T-helper 17 cell (primary cell): ENCODE measurements at places on chromosomes 6 and 20.
A peak's percentile ranks its signal among the peaks of the same experiment; 100 is the strongest.

- no peak for DNase-seq
Measured at GRCh38 chr6:35354361-35355135, 12.2 kb downstream of the PPARD start.

GRCh38 chr6:111732390-111732789 is 126.7 kb upstream of the TRAF3IP2 start:
- DNase-seq = no peak

- no peak for DNase-seq
Measured at GRCh38 chr6:106477790-106478189, 117.3 kb downstream of the CRYBG1 start.

- no peak for DNase-seq
Measured at GRCh38 chr6:81376745-81377144, 375.7 kb downstream of the TENT5A start.

DNA sequence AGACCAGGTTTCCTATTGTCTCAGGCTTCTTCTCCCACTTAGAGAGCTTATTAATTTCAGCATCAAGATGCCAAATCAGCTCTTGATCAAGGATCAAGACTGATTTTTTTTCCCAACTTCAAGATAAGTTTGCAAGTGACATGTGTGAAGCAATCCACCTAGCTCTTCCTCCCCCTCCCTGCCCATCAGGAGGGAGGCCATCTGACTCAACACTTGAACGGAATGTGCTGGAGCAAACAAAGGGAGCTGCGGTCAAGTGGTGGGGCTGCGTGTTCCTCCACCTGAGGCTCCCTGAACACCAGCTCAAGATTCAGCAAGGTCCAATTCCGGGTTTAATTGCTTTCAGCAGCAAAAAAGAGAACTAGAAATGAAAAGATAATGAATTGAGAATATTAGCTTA is 38.7 kb downstream of the TTI1 start:
- no peak for DNase-seq

DNA sequence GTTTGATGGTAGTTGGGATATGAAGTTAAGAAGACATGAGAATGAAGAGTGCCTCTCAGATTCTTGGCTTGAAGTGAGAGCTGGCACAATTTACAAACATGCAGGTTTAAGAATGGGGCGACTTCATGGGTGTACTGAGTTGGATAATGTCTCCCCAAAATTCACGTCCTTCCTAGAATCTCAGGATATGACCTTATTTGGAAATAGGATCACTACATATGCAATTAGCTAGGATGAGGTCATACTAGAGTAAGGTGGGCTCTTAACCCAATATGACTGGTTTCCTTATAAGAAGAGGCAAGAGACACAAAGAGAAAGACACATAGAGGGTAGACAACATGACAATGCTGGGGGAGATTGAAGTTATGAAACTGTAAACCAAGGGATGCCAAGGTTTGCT is 5.2 kb downstream of the PKIB start:
- no peak for DNase-seq

DNA sequence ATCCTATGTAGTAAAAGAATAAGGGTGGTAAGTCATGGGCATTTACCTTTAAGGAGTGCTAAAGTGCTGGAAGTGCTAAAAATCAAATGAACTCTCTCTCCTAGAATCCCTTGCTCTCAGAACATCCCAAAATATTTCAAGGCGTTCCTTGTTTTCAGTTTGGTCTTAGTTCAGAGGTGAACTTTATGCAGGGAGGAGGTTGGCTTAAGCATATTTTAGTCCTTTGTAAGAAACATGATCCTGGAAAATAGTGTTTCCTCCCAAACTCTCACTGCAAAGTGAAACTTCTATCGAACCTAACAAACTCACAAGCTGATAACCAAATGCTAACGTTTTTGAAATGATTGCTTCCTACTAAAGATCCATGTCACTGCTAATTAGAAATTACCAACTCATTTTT is 231.4 kb downstream of the FOXC1 start:
- no peak for DNase-seq

GRCh38 chr6:167691533-167692312 is 135.0 kb upstream of the AFDN start:
- DNase-seq = no peak

DNA sequence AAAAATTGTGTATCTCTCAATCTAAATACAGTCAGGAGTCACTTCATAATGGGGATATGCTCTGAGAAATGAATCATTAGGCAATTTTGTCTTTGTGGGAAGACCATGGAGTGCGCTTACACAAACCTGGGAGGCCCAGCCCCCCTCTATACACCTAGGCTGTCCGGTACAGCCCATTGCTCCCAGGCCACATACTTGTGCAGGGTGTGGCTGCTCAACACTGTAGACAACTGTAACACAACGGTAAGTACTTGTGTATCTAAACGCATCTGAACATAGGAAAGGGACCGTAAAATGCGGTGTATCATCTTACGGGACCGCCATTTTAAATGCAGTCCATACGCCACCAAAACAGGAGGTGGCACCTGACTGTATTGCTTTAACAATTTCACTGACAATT is 58.0 kb upstream of the FRMD1 start:
- DNase-seq = no peak

GRCh38 chr6:64681416-64682160 is 1025.4 kb downstream of the EYS start:
- DNase-seq = no peak

DNA sequence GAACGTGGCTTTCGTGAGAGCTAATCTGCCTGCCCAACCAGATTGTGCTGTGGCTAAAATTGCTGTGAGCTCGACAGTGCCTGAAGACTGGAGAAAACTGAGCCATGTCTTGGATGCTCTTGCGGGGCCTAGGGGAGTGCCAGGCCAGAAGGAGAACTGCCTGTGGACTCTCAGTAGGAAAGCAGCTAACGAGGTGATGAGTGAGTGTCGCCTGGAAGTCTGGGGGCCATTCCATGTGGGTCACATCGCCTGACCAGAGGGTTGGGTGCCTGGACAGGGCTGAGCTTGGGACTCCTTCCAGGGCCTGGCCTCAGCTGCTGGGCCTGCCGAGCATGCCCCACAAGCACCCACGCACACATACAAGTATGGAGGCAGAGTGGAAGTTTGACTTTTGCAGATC is 166.5 kb downstream of the VEGFA start:
- peak; percentile 2 for DNase-seq

DNA sequence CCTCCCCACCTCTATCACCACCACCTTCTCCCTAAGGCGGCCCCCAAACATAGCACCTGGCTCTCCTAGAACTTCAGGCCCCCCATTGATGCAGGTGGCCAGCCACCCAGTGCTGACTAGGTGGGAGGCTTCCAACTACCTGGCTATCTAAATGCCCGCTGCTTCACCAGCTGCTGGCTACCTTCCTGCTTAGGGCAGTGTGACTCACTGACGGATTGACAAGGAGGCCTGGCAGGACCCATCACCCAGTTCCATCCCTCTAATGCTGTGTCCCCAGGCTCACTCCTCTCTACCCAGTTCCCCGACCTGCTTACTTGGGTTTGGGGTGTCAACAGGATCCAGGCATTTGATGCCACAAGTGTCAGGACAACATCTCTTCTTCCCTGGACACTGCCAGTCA is 1.1 kb downstream of the SLPI start:
- DNase-seq = no peak

DNA sequence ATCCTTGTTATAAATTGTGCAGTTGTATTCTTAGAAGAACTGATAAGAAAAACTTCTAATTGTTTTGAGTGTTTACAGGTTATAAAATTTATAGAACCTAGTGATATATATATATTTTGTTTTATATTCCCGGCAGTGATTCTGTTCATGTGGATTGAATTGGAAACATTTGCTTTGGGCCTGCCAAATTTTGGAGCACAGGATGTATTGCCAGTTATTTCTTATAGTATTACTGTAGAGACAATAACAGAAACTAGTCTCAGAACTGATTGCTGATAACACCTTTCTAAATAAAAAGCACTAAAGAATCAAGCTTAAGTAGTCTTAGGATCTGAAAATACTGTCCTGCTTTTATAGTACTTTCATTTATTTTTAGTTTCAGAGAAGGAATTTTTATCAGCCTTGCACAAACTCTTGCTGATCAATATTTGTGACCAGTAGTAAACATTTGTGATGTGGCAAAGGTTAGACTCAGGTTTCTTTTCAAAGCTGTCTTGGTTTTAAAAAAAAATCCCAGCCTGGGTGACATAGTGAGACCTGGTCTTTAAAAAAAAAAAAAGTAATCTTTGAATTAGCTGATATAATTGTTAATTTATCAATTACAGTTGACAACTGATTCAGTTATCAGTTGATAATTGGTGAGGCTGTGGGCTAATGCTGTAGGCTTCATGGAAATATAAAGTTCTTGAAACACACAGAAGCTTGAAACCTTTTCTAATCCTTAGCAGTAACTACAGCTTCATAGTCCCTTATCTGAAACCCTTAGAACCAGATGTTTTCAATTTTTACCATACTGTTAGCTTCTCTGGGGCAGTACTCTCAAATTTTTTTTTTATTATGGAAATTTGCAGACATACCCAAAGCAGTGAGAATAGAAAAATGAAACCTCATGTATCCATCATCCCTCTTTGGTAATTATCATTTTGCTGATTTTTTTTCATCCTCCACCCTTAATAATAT is 42.4 kb downstream of the RNGTT start:
- no peak for DNase-seq

DNA sequence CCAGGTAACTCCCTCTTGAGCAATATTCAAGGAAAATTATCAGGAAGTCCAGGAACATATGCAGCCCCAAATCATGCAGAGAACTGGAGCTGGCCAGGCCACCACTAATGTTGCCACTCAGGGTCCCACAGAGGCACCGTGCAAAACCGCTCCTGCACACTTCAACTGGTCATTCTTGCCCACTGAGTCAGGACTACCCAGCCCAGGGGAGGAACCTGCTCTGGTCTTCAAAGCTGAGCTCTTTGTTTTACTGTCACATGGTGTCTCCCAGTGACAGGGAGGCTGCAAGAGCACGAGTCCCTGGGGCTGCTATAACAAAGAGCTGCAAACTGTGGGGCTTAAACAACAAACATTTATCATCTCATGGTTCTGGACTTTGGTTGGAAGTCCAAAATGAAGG is 336.0 kb upstream of the PRDM1 start:
- no peak for DNase-seq

- no peak for DNase-seq
Measured at GRCh38 chr6:41426888-41427641, 91.7 kb downstream of the NCR2 start.

DNA sequence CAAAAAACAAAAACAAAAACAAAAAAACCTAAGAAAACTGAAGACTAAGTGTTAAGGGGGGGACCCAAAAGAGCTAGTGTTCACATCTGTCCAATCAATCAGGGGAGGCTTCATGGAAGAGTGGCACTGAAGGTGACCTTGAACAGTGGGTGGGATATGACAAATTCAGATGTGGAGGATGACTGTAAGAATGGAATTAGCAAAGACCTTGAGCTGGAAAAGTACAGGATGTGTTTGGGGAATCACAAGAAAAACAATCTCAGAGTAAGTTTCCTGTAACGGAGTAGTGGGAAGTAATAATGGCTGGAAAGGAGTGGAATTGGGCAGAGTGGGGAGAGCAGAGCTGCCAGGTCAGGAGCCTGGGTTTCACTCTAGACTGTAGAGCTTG is 2.9 kb upstream of the IER3 start:
- no peak for DNase-seq

GRCh38 chr6:148258868-148259267 is 83.8 kb upstream of the SASH1 start:
- DNase-seq = no peak

DNA sequence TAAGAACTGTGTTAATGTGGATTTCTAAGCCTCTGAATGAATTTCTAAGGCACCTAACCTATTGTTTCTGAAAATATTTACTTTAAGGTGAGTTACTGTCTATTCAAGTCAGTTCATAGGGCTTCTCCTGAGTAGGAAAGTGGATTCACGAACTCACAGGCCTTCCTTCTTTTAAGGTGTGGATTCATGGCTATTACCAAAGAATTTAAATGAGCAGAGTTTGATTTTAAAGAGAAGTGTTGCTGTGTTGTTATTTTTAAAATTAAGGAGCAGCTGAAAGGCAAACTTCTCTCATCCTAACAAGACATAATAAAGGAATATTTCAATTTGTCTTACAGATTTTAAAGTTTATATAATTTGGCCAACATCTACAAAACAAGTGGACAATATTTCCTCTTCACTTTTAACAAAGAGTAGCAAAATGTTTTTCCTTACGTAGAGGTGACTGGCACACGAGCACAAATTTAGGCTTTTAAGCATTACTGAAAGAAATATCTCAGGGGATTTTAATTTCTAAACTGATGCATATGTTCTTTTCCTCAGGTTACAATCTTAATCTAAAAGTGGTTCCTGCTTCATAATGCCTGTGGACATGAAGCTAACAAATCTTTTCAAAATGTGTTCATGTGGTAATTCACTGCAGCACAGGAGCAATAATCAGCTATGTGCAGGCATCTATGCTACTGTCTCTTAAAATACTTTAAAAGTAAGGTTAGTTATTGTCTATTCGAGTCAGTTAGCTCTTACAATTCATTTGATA is 602 bp upstream of the TSPYL4 start:
- DNase-seq = no peak

GRCh38 chr6:169862043-169862891 is 110.8 kb downstream of the ERMARD start:
- no peak for DNase-seq

DNA sequence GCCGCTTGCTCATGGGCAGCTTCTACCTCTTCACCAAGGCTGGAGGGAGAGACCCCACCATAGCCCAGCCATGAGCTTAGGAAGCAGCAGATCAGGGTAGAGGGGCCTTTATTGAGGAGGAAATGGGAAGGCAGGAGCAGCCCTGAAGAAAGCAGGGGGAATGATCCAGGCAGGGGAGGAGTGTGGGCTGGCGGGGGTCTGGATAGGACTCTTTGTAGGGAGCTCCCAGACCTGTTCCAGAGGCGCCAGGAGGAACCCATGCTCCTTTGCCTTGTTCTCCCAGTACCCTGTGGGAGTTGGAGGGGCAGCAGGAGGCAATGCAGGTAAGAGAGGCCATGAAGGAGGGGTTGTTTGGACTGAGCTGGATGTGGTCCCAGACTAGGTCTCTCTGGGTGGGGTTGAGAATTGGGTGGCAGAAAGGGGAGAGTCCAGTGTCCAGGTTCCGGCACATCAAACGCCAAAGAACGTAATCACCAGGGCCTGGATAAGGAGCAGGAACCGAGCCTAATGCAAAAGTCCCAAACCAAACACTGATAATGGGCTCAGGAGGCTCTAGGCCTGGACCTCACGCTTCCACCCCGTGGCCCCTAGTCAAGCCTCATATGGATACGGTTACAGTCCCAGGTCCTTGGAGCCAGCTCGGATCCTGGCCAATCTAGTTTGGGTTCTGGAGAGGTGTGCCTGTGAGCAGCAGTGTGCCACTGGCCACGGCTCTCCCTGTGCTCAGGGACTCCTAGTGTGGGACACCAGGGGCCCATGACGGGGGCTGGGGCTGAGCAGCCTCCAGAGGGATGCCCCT is 12.1 kb upstream of the PGC start:
- no peak for DNase-seq

GRCh38 chr6:109187399-109188114 is 92.2 kb downstream of the CEP57L1 start:
- DNase-seq = peak; percentile 49

- DNase-seq = no peak
Measured at GRCh38 chr6:101397199-101397598, 3.7 kb downstream of the GRIK2 start.

GRCh38 chr20:43767686-43768474 is 41.1 kb upstream of the GTSF1L start:
- DNase-seq = no peak
